A549 (cell line): ENCODE measurements at places on chromosomes 7 and 10.

- DNase-seq, result no peak
These were observed 169.2 kb downstream of the SUGCT start for GRCh38 chr7:40303996-40304395.

DNA sequence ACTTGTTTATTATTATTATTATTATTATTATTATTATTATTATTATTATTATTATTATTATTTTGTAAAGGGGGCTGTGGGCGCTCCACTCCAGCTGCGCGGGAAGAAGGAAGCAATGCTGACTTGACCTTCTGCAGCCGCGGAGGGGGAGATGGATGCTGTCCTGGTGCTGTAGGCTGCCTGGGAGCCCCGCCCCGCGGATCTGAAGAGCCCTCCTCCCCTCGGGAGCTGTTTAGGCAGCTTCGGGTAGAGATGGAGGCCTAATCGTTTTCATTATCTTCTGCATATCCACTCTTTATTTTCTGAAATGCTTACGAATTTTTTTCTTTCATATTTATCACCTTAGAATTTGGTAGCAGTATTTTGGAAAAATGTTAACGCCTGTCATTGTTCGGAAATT lies 101.2 kb upstream of the KLF6 start:
- peak; percentile 79 for DNase-seq

DNA sequence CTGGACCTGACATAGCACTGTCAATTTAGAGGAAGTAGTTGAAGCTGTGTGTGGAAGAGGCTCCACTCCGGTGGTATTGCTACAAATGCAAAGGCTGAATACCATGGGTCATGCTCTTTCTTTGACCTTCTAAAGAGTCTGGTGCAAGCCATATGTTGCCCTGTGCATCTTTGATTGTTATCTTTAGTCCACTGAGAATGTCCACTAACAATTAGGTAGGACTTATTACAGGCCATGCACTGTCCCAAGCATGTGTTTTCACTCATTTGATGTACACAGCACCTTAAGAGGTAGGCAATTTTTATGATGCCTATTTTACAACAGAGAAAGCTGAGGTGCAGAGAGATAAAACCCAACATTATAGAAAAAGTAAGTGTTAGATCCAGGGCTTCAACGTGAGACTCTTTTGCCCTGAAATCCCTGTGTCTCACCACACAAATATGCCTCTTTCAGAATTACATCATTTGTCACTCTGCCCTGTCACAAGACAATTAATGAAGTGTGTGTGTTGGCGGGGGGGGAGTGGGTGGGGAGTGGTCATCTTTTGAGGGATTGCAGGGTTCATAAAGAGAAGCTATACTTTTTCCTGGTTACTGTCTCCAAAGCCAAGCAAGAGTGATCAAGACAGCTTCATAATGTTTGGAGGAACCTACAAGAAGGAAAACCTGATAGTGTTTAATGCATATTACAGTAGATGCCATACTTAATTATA lies 637.6 kb upstream of the IGFBP3 start:
- peak; percentile 25 for DNase-seq

DNA sequence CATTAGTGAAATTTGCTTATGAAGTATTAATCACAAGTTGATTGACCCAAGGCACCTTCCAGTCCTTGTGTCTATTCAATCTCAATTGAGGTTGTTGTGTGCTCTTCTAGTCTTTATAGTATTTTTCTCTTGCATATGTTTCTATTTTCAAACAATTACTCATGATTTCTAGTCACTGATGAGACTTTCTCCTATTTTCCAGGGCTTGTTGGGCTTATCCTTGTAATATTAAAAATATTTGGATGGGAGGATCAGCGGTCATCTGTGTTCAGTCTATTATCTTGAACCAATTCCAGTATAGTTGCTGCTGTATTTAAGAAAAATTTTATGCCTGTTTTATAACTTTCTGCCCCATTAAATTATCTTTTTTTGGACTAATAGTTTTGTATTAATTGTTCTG lies 154.4 kb downstream of the PTEN start:
- no peak for DNase-seq

GRCh38 chr10:123911866-123912265 lies 20.3 kb upstream of the CPXM2 start:
- DNase-seq, result no peak

- DNase-seq, result no peak
These were observed 240.9 kb downstream of the KIAA1217 start for GRCh38 chr10:24449769-24450310.

DNA sequence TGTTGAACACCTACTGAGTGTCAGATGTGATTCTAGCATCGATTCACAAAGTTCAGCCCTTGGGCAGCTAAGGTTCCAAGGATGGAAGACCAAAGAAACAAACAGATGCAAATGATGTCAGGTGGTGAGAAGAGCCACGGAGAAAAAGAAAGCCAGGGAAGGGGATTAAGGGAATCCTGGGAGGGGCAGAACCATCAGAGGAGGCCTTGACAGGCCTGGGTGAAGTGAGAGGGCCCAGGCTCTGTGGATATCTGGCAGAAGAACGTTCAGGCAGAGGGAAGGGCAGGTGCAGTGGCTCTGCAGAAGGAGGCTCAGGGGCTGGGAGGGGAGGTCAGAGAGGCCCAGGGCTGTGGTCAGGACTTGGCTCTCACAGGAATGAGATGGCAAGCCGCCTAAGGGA lies 90.4 kb downstream of the C10orf105 start:
- DNase-seq, result no peak

- no peak for DNase-seq
These were observed 16.3 kb downstream of the MINDY4 start for GRCh38 chr7:30787486-30787885.

GRCh38 chr10:114328441-114328812 lies 75.9 kb downstream of the AFAP1L2 start:
- no peak for DNase-seq

DNA sequence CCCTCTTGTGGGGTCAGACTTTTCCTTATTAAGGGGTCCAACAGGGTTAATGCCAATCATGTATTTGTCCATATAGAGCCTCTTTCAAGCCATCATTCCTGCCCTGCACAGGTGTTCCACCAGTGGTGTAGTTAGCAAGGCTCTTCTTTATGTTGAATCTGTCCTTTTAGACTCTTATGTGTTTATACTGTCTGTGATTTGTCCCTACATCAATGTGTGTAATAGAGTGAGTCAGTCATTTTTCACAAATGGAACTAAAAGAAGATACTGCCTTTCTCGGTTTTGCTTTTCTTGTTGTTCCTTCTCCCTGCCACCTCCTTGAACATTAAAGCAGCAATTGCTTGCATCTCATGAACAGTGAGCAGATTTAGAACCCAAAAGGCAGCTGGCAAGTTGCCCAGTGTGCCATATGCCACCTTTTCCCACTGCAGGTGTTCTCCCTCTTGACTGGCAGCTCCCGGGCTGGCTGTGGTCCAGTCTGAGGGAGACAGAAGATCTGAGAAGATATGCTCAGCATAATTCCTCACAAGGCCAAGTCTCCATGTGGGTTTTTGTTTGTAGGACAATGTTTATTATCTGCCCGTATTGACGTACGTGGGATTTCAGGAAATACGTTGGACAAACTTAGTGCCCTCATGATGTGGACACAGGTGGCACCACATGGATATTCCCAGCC lies 154.1 kb downstream of the LHFPL3 start:
- no peak for DNase-seq

DNA sequence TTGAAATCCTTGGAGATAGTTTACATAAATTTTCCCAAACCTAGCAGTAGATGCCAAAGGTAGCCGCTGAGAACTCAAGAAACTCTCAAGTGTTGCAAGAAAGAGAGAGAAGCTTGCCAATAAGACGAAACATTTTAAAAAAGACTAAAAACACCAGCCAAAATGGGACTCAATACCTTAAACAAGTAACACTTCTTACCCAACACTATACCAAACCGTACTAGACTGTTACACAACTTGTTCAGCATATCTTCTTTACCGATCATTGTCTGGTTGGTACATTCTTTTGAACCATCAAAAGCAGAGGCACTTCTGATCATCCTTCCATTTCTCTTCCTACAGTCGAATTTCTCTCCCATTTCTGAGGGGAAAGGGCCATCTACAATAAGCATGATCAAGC lies 4.8 kb upstream of the PTPN12 start:
- DNase-seq, result no peak

- DNase-seq, result no peak
These were observed 17.3 kb downstream of the SLC25A13 start for GRCh38 chr7:96304573-96304972.

DNA sequence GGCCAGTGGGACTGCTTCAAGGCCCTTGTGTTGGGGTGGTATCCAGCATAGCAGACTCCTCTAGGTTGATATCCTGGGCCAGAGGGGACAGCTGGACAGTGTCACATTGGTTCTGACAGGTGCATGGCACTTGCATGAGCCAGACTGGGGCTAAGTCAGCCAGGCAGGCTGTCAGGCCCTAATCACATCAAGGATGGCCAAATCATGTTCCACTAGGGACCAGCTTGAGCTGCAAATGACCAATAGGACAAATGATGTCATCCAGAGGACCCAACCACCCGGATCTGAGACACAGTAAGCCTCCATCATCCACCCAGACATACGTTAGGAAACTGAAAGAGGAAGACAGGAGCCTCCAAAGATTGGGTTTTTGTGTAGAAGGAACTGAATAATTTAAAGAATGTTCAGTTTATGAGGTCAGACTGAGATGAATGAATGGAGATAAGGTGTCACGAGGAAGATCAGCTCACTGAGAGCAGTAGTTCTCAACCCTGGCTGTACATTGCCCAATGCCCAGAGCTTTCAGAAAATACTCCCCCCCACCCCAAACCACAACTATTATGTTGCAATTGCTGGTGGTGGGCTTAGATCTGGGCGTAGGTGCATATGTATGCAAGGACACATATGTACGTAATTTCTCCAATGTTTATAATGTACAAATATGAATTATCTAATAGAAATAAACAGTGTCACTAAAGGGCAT lies 75.2 kb upstream of the INHBA start:
- no peak for DNase-seq

DNA sequence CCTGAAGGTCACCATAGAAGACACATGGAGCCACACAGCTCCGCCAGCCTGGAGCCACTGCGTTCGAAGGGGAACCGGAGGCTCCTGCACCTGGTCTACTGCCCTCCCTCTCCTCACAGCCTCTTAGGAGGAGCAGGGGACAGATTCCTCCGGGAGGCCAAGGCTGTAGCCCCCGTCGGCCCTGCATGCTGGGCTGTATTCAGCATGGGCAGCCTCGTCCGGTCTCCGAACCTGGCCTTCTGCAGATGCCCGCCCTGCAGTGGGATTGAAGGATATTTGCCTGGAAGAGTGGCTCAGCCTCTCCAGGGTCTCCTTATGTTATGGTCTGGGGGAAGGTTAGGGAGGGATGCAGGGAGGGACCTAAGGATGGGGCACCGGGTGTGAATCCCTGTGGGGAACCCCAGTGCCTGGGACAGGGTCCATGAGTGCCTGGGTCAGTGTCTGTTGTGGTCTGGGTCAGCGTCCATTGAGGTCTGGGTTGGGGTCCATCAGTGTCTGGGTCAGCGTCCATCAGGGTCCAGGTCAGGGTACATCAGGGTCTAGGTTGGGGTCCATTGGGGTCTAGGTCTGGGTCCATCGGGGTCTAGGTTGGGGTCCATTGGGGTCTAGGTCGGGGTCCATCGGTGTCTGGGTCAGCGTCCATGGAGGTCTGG lies 13.0 kb upstream of the SCART1 start:
- DNase-seq, result no peak

GRCh38 chr7:158827411-158828132 lies 1.7 kb downstream of the ESYT2 start:
- DNase-seq, result peak; percentile 63

GRCh38 chr10:131056781-131057180 lies 254.7 kb downstream of the TCERG1L start:
- DNase-seq, result no peak

DNA sequence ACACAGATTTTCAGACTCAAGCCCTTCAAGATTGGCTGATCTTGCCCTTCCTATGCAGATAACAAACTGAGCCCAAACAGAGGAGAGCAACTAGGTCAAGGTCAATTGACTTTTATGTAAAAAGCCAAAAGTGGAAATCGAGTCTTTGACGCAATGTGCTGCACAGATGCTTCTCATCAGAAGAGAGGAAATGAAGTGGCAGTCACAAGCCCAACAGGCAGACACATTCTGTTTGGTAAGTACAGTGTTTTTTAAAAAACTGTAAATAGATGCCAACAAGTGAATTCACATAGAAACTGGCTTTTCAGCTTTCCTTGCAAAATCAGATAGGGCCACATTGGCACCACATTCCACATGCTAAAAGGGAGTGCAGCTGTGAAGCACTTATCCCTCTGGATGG lies 606.6 kb downstream of the KCNMA1 start:
- no peak for DNase-seq

DNA sequence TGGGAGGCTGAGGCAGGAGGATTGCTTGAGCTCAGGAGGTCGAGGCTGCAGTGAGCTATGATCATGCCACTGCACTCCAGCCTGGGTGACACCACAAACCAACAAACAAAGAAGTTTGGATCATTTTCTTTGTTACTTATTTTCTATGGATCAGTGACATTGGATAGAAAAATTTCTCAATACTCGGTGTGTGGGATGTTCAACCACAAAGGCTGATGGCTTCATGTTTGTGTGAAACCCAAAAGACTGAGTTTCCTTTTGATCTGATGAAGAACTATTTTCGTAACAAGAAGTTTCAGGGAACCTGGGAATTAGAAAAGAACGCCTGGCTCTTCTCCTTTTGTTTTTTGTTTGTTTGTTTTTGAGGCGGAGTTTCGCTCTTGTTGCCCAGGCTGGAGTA lies 104.0 kb downstream of the HOXA1 start:
- no peak for DNase-seq

- DNase-seq, result peak; percentile 20
These were observed 32.6 kb downstream of the PLAC9 start for GRCh38 chr10:80165173-80165572.

DNA sequence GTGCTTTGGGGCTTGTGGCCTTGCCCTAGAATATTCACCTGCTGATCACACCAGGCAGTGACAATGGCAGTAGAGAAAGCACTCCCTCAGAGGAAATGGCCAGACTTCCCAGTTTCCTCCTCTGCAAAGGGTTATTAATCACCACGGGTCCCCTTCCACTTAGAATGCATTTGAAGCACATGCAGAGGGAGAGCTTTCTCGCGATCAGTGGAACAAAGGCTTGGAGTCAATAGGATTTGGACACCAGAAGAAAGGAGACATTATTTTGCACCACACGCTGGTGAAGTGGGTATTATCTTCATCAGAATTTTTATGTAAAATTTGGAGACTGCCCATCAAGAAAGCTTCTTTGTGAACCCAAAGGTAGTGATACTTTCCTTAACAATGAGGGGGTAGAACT lies 35.4 kb upstream of the INHBA start:
- DNase-seq, result no peak

GRCh38 chr7:148626828-148627227 lies 36.3 kb downstream of the C7orf33 start:
- no peak for DNase-seq

- DNase-seq, result no peak
These were observed 19.6 kb upstream of the GIMAP2 start for GRCh38 chr7:150665896-150666295.

- DNase-seq, result no peak
These were observed 1331.6 kb upstream of the SORCS1 start for GRCh38 chr10:108496106-108496505.

- no peak for DNase-seq
These were observed 54.3 kb upstream of the KCND2 start for GRCh38 chr7:120218712-120219111.
